ENCODE measurements at places on chromosomes 4 and X.

DNA sequence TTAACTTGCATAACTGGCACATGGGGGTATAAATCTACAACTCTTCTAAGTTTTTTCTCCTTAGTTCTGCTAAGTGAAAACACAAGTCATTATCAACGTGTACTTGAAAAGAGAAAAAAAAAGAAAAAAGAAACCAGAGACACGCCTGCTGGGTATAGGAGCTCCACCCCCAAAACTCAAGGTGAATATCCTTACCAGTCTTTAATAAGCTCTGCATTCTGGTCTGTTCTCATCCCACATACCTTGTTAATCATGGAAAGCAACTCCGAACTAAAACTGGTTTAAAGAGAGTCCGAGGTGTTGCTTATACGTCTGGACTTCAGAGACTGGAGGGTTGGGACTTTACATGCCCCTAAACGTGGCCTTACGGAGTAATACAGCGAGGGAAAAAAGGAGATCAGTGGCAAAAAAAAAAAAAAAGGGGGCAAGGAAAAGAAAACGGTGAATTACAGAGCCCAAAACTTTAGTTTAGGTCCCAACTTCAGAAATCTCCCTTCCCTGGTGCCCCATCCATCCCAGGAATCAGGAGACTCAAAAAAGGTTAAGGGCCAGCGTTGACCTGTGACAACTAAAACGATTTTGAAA is 1.0 kb downstream of the PGRMC2 start:
- no peak for DNase-seq

GRCh38 chr4:6647169-6647568 is 6.7 kb downstream of the MRFAP1 start:
- no peak for DNase-seq

- DNase-seq: no peak
These were observed 36.0 kb upstream of the CCNG2 start for GRCh38 chr4:77120886-77121508.

- DNase-seq: no peak
These were observed 145.7 kb downstream of the RAPGEF2 start for GRCh38 chr4:159248384-159249178.

DNA sequence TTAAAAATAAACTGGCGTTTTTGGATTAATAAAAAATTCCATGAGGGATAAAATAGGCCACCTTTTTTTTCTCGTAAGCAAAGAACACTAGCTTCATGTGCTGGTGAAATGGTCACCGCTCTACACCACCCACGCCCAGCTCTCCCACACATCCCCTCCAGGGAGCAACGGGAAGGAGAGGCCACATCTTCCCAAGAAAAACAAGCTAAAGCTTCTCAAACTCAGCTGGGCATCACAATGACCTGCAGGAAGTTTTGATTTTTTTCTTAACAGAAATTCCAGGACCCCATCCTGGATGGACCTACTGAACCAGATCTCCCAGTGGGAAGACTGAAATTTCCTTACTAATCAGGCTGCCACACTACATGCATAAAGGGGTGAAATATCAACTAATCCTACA is 9.8 kb downstream of the TSPAN5 start:
- no peak for DNase-seq

GRCh38 chr4:2151544-2151943 is 90.4 kb downstream of the HAUS3 start:
- DNase-seq: no peak

DNA sequence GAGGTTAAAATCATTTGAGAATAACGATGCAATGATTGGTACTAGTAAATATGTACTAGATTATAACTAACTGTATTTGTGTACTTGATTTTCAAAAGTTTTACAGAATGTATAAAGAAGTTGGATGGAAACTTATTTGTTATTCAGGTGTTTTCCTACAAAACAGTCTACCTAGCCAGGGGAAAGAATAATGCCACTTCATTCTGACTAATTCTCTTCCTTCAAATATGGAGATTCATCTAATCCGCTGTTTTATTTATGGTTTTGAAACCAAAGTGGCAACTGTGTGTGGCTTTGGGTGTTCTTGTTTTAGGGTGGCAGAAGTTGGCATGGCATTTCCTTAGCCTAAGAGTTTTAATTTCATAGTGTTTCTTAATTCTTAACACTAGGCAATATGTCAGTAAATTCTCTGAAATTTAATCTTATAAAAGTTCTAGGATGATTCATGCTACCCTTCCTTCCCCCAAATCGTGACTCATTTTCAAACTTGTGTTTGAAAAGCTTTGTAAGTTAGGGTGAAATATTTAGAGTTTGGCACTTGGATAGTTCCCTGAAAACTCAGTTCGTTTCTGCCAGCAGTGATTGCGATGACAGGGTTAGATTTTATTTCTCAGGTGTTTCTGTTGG is 62.6 kb downstream of the DCLK2 start:
- DNase-seq: no peak

DNA sequence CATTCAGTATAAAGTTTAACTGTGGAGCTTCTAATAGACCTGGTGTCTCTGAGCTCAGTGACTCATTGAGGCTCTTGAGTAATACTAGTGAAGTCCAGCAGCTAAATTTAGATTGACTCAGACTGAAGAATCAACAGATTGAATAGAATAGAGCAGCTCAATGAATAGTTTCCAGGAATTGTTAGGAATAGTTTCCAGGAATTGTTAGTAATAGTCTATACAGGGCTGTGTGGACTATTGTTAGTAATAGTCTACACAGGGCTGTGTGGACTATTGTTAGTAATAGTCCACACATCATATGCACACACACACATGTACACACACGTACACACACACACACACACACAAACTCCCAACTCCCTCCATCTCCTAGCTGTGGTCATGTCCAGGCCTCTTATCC is 3.0 kb downstream of the GIMD1 start:
- DNase-seq: no peak

- no peak for DNase-seq
These were observed 703.0 kb downstream of the PCDH18 start for GRCh38 chr4:136829280-136829679.

GRCh38 chr4:77576351-77576750 is 29.3 kb upstream of the CXCL13 start:
- DNase-seq: no peak

DNA sequence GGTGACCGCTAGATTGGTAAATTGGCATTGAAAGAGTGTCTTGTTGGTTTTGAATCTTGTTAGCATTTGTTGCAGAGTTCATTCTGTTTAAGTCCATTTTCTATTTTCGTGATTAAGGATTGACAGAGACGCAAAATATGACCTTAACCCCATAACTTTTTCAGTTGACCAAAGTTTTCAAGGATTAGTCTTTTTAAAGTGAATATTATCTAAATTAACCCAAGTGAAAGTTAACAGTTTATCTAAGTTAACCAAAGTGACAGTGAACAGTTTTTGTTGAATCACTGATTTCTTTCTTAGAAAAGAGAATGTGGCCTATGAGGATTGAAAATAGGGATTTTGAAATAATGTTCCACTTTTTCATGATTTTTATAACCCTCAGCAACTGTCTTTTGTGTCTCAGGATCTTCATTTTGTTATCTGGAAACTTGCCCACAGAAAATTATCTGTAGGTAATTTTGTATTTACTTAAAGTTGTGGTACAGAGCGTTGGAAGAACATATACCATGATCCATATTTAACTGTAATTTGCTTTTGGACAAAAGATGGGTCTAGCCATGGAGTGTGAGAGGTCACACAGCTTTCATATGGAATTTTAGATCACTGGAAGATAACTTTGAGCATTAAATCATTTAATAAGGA is 3.3 kb downstream of the CPEB2 start:
- no peak for DNase-seq

GRCh38 chr4:1627417-1628313 is 56.4 kb downstream of the FAM53A start:
- no peak for DNase-seq
